Naive thymus-derived CD4-positive, alpha-beta T cell (primary cell): ENCODE measurements at places on chromosomes 1 and 21. TPM values are rescaled to one million over a fixed set of nuclear protein-coding genes. Genes with fewer than 3 reads are reported as not detected.

GRCh38 chr1:115057661-115058254, 28.1 kb downstream of the TSHB start:
- DNase-seq = no peak

GRCh38 chr1:74512170-74512915, at the start of gene LRRC53:
TSS of gene LRRC53 (minus strand) at chr1:74512611. CDS start at chr1:74483349, 29,262 bp downstream.
- no peak for DNase-seq

GRCh38 chr1:66137235-66137634, 344.5 kb downstream of the PDE4B start:
- no peak for DNase-seq

DNA sequence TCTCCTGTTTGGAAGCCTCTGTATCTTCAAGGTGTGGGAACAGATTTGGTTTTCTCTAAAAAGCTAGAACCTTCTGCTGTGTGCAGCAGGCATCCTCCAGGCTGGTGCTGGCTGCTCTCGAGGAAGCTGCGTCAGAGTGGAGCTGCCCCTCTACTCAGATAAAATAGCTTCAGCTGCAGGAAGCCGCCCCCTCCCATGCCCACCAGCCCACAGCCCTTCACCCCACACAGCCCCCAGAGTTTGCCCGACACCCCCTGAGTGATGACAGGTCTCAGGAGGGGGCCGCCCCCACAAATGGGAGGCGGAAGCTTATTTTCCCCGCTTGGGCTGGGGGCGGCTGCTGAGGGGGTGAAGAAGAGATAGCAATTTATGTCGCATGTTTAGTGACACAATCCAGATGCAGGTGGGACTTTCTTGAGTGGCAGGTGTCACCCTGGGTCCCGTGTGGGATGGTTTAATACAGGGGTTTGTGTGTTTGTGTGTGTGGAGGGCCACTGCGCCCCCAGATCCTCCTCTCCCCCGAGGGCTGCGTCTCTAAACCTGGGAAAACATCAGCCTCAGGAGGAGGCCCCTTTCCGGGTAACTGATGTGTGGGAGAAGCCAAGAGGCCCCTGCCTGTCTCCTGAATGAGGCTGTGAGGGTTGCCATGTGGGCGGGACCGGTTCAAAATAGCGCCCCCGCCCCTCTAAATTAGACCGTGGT, 55.4 kb downstream of the STUM start:
- DNase-seq = no peak

DNA sequence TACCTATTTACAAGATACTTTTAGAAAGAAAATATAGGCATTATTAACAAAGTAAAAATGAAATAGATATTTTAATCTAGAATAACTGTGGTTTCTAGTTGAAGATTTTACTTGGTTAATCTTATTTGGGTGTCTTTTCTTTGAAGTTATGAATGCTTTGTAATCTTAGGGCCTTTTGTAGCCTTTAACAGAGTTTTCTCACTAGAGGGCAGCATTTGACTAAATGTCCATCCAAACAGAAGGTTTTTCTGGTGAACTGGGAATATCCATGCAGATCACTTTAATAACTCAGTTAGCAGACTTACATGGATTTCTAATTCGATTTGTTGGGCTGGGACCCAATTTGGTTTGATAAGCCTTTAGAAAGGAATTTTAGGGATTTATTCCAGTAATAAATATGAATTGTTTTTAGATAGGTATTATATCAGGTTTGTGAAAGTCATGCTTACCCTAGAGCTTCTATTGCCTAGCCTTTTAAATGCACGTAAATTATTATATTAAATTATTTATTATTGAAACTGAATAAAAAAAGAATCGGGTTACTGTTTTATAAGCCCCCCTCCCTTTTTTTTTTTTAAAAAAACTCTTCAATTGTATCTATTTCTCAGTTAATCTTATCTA, 119.7 kb downstream of the ZNF326 start:
- no peak for DNase-seq

- peak; percentile 4 for DNase-seq
These were observed 26.4 kb downstream of the COL6A2 start for GRCh38 chr21:46124083-46124925.

DNA sequence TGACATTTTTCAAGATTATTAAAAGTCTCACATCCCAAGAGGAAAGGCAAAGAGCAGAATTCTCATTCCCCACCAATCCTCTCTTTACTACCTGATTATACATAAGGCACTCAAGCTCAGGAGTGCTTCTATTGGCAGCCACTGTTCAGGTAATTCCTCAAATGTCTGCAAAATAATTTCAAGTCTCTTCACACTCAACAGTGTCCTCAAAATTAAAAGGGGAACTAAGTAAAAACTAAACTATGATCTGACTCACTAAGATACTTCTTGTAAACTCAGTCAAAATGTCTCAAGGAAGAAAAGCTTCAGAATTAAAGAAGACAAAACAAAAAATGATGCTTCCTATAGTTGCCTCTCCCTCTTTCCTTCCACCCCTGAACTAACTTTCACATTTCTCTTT, 135.6 kb downstream of the GPATCH2 start:
- DNase-seq = no peak

- DNase-seq = no peak
These were observed 41.5 kb downstream of the CD46 start for GRCh38 chr1:207793327-207793726.

GRCh38 chr21:46411236-46411635, 47.5 kb upstream of the DIP2A start:
- DNase-seq = no peak

DNA sequence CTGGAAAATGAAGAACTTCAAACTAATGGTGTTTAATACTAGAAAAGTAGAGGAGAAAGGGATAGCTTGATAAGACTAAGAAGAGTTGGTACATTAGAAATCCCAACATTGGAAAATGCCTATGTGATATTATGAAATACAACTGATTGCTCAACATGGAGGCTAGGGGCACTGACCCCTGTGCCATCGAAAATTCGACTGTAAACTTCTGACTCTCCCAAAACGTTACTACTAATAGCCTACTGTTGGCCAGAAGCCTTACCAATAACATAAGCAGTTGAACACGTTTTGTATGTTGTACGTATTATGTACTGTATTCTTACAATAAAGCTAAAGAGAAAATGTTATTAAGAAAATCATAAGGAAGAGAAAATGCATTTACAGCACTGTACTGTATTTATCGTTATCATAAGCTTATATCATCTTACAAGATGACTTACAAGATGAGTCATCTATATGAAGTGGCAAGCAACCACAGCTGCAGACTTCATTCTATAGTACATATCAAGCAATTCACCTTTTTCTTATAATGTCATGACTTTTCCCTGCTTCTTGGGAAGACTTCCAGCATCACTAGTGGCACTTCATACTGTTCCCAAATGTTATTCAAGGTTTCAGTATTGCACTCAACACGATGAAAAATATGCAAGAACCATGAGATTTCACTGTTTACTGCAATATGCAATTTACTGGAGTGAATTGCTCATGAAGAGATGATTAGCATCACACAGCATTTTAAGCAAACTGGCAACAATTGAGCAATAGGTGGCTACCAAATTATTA, 12.9 kb upstream of the CTSK start:
- DNase-seq = no peak

DNA sequence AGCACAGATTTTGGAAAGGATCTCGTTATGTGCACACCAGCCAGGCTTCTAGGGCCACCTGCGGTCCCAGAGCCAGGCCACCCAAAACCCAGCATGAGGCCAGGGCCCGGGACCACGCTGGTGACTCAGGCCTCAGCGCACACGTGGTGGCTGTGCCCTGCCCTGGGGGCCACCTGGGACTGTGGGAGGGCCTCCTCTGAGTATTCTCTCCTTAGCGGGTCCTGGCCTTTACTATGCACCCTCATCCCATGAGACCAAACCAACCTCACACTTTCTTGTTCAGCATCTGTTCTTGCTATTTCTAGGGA, 9.9 kb downstream of the WNT9A start:
- DNase-seq = no peak

GRCh38 chr1:208008534-208008933, 97.6 kb upstream of the CD34 start:
- DNase-seq = no peak

ADCY10 gene
- not detected for polyA plus RNA-seq

DNA sequence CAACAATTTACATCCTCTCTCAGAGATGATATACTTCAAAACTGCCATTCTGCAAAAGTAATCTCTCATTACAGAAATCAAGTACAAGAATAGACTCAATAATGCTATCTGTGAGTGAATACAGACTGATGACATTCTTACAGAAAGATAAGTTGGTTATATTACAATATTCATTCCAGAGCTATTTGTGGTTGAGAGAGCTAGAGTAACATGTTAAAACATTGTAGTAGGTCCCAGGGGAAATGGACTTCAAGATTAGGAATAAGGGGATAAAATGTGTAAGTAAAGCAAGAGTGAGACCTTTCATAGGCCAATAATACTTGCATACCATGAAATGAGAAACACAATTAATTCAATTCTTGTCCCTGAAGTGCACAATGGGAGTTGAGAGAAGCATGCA, 1.5 kb downstream of the F13B start:
- no peak for DNase-seq

CFHR3 gene
- not detected for polyA plus RNA-seq

DNA sequence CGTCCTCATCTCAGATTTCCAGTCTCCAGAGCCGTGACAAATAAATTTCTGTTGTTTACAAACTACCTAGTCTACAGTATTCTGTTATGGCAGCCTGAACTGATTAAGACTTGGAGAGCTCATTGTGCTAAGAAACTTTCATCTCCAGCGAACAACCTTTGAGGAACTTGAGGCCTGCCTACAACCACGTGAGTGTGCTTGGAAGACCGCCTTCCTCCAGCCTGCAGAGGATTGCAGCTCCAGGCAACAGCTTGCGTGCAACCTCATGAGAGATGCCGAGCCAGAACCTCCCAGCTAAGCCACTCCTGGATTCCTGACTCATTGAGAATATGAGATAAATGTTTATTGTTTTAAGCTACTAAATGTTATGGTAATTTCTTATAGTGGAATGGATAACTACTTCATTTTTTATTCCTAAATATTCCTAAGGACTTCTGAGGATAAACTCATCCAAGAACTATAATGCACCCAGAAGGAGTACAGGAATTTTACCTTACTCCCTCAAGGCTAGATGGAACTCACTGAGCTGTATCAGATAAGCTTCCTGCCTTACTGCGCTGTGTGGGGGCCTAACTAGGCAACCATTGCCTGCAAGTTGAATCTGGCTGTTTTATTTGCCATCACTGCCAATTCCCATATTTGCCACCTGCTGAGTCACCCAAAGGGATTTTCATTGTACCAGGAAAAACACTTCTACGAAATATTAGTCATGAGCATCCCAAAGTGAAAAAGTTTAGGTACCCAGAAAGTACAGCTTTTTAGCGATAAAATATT, 17.6 kb downstream of the FAM177B start:
- no peak for DNase-seq

GRCh38 chr21:23780326-23780725, 1827.0 kb downstream of the MRPL39 start:
- DNase-seq = no peak
